MM.1S (cell line): ENCODE measurements at places on chromosomes 1 and 21.
A peak's percentile ranks its signal among the peaks of the same experiment; 100 is the strongest.

DNA sequence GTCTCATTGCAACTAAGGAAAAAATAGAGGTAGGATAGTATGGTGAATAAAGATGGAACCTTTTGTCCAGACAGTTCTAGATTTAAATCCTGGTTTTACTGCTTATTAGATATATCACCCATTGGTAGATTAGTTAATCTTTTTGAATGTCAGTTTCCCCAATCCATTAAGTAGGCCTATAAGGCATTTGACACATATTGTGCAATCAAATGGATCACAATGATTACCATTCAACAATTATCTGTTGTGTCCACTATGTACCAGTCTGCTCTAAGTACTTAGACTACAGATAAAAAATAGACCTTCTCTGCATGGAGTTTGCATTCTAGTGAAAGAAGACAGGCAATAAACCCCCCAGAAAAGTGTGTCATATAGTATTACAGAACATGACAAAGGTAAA is 6.0 kb upstream of the PALMD start:
- no peak for DNase-seq
- H3K27me3 ChIP-seq = no peaks in the 10 kb centered on the region
- H3K4me3 ChIP-seq = no peak overlapping the region
- no peaks in the 10 kb centered on the region for H3K4me1 ChIP-seq

- H3K36me3 ChIP-seq = peaks cover 9% of the 10 kb centered on the region; the same call in 1 of the 2 replicates
- peak overlapping the region; percentile 92 for H3K4me3 ChIP-seq
- H3K27me3 ChIP-seq = no peaks in the 10 kb centered on the region
- peak; percentile 45 for DNase-seq
These were observed 1.1 kb downstream of the SOD1 start for GRCh38 chr21:31660591-31660990.

DNA sequence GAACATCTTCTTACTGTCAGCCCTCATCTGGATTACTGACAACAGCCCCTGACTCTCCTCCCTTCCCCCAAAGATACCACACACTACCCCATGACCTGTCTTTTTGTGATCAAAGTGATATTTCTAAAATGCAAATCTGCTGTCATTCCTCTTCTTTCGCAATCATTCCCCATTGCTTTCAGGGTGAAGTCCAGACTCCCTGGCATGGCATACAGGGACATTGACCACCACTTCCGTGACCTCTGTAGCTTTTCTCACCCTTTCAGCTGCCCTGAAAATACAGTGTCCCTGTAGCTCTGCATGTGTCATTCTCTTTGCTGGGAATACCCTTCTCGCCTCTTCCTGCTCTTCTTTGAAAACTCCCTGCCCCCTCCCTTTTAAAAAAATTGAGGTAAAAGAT is 4.1 kb downstream of the SERINC2 start:
- DNase-seq = no peak
- peaks cover 26% of the 10 kb centered on the region for H3K27me3 ChIP-seq
- no peaks in the 10 kb centered on the region for H3K36me3 ChIP-seq
- no peak overlapping the region for H3K27ac ChIP-seq
- no peaks in the 10 kb centered on the region for H3K4me1 ChIP-seq

- DNase-seq = peak; percentile 10
- peaks cover 18% of the 10 kb centered on the region for H3K4me1 ChIP-seq
- no peak overlapping the region for H3K4me3 ChIP-seq
- H3K36me3 ChIP-seq = no peaks in the 10 kb centered on the region
- H3K27ac ChIP-seq = no peak overlapping the region
These were observed 77.0 kb upstream of the C1orf105 start for GRCh38 chr1:172343240-172344160.

GRCh38 chr1:207454046-207454964 is at the start of gene CR2:
Gene CR2 (plus strand): TSS chr1:207454328. CDS start chr1:207454419, 91 bp downstream.
- peak within 1 kb of the TSS; percentile 49; the same call in 1 of the 2 replicates for H3K27ac ChIP-seq
- peak; percentile 94 for DNase-seq
- 0 out of 2 replicates have a peak, but pooled peaks cover 5% of the 10 kb centered on the region for H3K27me3 ChIP-seq
- peaks cover 19% of the 10 kb centered on the region for H3K4me1 ChIP-seq
- peak within 1 kb of the TSS; percentile 78 for H3K4me3 ChIP-seq
- no peaks in the 10 kb centered on the region for H3K36me3 ChIP-seq

- no peak for DNase-seq
- H3K4me1 ChIP-seq = no peaks in the 10 kb centered on the region
- H3K4me3 ChIP-seq = no peak overlapping the region
- no peak overlapping the region for H3K27ac ChIP-seq
- no peaks in the 10 kb centered on the region for H3K36me3 ChIP-seq
These were observed 1.4 kb downstream of the TMEM54 start for GRCh38 chr1:32899586-32900296.

DNA sequence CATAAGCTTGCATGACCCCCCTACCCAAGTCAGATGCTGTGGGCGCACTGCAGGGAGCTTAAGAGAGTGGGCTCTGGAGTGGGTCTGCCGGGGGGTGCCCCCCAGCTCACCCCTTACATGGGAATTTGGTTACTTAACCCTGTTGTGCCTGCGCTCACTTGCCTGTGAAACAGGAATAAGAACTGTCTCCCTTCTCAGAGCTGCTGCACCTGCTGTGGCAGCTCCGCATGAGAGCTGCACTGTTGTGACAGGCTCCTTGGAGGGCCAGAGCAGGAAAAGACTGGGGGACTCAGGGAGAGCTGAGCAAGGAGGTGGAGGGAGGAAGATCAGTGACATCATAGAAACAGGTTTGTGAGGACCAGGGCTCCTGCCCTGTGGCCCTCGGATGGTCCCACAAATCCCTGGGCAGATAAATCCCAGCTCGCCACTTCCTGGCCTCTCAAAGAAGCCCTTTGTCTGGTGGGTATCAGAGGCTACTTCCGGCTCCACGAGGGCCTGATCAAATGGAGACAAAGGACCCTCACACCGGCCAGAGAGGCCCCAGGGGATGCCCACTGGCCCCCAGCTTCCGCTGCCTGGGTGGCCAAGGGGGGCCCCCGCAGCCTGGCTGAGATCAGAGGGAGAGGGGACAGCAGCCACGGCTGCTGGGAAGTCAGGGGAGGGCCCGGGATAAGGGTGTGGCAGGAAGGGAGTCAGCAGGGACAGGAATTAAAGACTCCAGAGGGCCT is 28.9 kb upstream of the LAPTM5 start:
- no peak overlapping the region for H3K4me3 ChIP-seq
- no peaks in the 10 kb centered on the region for H3K36me3 ChIP-seq
- no peak overlapping the region for H3K27ac ChIP-seq
- H3K4me1 ChIP-seq = peaks cover 14% of the 10 kb centered on the region
- H3K27me3 ChIP-seq = peaks cover 33% of the 10 kb centered on the region
- DNase-seq = no peak

DNA sequence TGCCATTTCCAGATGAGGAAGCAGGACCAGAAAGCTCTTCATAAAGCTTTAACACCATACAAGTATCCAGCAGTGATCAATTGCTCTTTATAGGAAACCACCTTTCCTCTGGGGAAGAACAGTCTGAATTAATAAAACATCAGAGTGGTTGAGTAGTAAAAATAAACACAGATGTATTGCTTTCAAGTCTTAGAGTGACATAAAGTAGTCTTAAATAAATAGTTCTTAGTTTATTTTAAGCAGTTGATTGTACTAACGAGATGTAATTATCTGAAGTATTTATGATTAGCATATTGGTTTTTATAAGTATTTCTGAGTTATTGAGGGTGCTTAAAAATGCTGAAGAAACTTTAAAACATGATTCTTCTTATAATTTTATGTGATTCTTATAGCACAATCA is 67.0 kb downstream of the PRKAA2 start:
- H3K27ac ChIP-seq = no peak overlapping the region
- no peak for DNase-seq
- H3K4me1 ChIP-seq = no peaks in the 10 kb centered on the region

DNA sequence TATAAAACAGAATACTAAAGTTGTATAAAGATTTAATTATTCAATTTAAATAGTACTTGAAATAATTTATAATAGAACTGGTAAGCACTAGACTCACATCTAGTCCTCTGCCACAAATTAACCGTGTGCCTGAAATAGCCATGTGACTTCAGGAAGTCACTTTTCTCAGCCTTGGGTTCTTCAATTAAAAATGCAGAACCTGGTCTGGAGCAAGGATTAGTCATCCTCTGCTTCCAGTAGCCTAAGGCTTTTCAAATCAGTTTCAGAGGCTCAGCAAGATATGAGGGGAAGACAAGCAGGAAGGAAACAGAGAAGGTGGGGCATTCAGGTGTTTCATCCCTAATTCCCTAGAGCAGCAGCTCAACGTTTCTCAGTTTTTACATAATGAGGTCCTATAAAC is 23.0 kb downstream of the DPH5 start:
- no peak for DNase-seq
- H3K36me3 ChIP-seq = no peaks in the 10 kb centered on the region
- H3K27me3 ChIP-seq = no peaks in the 10 kb centered on the region
- no peak overlapping the region for H3K27ac ChIP-seq
- H3K4me1 ChIP-seq = no peaks in the 10 kb centered on the region

- no peaks in the 10 kb centered on the region for H3K27me3 ChIP-seq
- no peaks in the 10 kb centered on the region for H3K4me1 ChIP-seq
- H3K36me3 ChIP-seq = no peaks in the 10 kb centered on the region
- H3K4me3 ChIP-seq = no peak overlapping the region
- no peak overlapping the region for H3K27ac ChIP-seq
These were observed 169.3 kb downstream of the ST6GALNAC5 start for GRCh38 chr1:77036560-77036959.

DNA sequence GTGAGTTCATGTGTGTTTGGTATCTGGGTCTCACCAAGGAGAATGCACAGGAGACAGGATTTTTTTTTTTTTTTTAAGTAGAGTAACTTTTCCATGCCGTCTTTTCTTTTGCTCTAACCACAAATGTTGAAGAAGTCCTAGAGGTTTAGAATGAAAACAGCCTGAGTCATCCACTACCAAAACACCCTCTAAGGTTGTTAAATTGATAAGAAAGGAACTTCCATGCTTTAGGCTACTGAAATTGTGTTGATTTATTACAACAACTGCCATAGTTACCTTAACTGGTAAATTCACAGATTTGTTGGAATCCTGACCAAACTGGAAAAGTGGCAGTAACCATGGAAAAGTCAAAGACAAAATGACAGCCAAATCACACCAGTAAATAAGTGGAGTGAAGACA is 375.6 kb downstream of the AMY1C start:
- no peak for DNase-seq
- no peak overlapping the region for H3K27ac ChIP-seq

GRCh38 chr1:103788377-103788776 is 38.7 kb downstream of the AMY1C start:
- no peaks in the 10 kb centered on the region for H3K27me3 ChIP-seq
- H3K27ac ChIP-seq = no peak overlapping the region
- H3K4me3 ChIP-seq = no peak overlapping the region
- DNase-seq = no peak
- no peaks in the 10 kb centered on the region for H3K36me3 ChIP-seq

DNA sequence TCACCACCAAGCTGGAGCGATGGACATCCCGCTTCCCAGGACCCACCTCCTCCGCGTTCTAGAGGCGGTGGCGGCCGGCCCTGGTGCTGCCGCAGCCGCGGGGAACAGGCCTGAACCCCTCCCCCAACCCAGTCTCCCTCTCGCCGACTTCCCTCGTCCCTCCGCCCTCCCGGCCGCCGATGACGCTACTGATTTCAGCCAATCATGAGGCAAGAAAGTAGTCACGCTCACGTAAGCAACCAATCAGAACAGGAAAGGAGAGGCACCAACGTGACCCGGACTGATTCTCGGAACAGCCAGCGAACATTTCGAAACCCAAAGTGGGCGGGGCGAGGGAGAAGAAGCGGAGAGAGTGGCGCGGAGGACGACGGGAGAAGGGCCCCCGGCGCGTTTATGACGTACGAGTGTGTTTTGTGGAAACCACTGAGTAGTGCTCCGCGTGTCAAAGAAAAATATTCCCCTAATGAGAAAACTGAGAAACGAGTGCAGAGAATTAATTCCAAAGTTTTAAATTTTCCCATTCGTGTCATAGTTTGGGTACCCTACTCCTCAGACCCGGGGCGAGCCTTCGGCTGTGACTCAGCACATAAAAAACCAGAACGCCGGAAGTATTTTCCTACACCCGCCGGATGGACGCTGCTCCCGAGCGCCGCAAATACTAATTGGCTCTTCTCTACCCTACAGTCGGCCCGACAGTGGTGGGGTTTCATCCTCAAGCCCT is at the start of gene NRDC:
NRDC (minus strand) TSS at position 112 of the 721 bp plus-strand sequence. CDS start 112 bp downstream, outside the sequence.
- H3K4me3 ChIP-seq = peak within 1 kb of the TSS; percentile 99
- no peaks in the 10 kb centered on the region for H3K27me3 ChIP-seq
- H3K27ac ChIP-seq = peak within 1 kb of the TSS; percentile 95
- peak; percentile 100 for DNase-seq
- peaks cover 20% of the 10 kb centered on the region for H3K4me1 ChIP-seq

DNA sequence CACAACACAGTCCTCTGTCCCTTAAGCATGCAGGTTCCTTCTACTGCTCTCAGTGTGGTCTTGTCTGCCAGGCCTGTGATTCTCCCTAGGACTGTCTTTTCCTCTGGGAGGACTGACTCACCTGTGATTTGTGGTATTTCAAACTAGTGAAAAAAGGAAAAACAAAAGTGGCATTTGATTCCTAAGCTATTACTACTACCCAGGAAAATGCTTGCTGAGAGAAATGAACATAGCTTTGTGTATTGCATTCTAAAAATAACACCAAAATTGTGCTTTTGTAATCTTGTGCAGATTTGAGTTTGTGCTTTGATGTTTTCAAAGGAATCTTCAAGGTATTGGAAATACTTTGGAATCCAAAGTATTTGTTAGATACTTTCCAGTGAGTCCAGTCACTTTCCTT is 57.0 kb downstream of the GPR161 start:
- H3K4me3 ChIP-seq = no peak overlapping the region
- H3K36me3 ChIP-seq = 0 out of 2 replicates have a peak, but pooled peaks cover 3% of the 10 kb centered on the region
- H3K27ac ChIP-seq = no peak overlapping the region
- H3K27me3 ChIP-seq = no peaks in the 10 kb centered on the region
- H3K4me1 ChIP-seq = no peaks in the 10 kb centered on the region

- H3K27ac ChIP-seq = no peak overlapping the region
- H3K4me1 ChIP-seq = no peaks in the 10 kb centered on the region
- H3K36me3 ChIP-seq = no peaks in the 10 kb centered on the region
- no peak overlapping the region for H3K4me3 ChIP-seq
- no peak for DNase-seq
These were observed 302.7 kb downstream of the DISC1 start for GRCh38 chr1:231929311-231929710.

GRCh38 chr1:201103666-201104065 is 8.6 kb downstream of the CACNA1S start:
- H3K36me3 ChIP-seq = no peaks in the 10 kb centered on the region
- no peak overlapping the region for H3K27ac ChIP-seq
- DNase-seq = no peak
- H3K4me3 ChIP-seq = no peak overlapping the region

DNA sequence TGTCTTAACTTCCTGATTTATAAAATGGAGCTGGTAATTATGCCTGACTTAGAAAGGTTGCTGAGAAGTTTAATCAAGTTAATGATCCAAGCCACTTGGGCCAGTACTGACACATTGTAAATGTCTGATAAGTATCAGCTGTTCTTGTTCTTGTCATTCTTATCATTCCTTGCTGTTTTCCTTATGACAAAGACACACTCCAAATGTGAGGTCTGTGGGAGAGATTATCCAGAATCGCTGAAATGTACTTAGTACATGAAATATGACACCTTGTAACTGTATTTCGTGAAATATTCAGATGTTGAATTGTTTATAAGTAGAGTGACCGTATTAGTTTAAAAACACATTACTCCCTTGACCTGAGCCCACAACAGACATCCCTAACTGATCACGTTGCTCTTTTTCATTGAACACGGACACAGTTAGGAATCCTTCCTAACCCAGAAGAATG is 6.1 kb downstream of the AADACL4 start:
- peaks cover 9% of the 10 kb centered on the region for H3K27me3 ChIP-seq
- H3K27ac ChIP-seq = no peak overlapping the region
- no peaks in the 10 kb centered on the region for H3K4me1 ChIP-seq
- H3K4me3 ChIP-seq = no peak overlapping the region

GRCh38 chr21:36976228-36976861 is 9.9 kb upstream of the HLCS start:
- H3K27me3 ChIP-seq = no peaks in the 10 kb centered on the region
- no peak for DNase-seq
- H3K27ac ChIP-seq = no peak overlapping the region
- no peak overlapping the region for H3K4me3 ChIP-seq
- no peaks in the 10 kb centered on the region for H3K36me3 ChIP-seq
